ENCODE measurements at places on chromosomes 3 and 15.

DNA sequence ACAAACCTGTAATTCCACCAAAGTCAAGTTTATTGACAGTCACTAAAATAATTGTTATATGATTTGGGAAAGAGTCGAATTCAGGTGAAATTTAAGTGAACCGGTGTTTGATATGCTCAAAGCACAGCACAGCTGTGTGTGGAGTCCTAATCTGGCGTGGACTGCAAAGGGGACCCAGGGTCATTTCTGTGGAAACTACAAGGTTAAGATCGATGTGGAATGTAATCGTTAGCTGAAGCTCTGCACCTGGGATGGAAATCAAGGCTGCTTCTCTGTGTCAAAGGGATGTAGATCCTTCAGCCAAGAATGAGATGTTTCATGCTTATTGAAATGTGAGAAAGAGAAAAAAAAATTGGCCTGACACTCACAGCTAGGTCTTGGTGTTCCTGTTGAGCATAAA, 1.6 kb upstream of the ELP6 start:
- no peak for DNase-seq

- DNase-seq, result no peak
These were observed 98.6 kb upstream of the ABHD17C start for GRCh38 chr15:80596521-80596976.

- peak; percentile 66 for DNase-seq
These were observed 7.3 kb upstream of the NRROS start for GRCh38 chr3:196632046-196632751.

DNA sequence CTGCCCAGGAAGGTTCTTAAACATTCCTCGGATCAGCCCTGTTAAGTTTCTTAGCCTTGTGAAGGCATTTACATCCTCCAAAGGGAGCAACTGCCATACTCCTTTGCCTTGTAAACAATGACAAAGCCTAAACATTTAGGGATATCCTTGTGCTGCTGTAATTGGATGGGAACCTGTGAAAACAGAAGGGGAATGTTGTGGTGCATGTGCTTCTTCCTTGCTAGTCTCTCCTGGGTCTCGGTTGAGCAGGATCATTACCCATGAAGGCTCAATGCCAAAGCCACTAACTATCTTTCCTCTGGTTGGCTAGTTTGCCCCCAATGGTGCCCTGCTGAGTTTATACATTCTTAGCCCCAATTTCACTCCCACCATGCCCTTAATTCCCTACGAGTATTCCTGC, 17.3 kb downstream of the CHRNA3 start:
- DNase-seq, result no peak

- no peak for DNase-seq
These were observed 9.5 kb downstream of the CLDN18 start for GRCh38 chr3:138019281-138020069.

- DNase-seq, result no peak
These were observed 24.4 kb downstream of the MCCC1 start for GRCh38 chr3:183074881-183075280.

DNA sequence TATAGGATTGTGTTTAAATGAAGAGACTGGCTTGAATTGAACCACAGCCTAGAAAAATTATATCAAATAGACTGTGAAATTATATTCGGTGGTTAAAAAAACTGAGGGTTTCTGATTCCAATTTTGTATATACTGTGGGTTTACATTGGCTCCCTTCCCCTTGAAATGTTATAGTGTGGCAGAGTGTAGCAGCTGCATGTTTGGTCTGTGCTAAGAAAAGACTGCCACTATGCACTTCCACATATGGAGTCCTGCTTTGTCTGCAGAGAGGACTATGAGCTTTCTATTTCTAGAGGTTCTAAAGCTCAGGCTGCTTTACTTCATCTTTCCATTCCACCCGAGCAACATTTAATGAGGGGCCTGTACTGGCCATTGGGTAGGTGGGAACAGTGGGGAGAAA, 112.3 kb downstream of the P3H2 start:
- DNase-seq, result no peak

DNA sequence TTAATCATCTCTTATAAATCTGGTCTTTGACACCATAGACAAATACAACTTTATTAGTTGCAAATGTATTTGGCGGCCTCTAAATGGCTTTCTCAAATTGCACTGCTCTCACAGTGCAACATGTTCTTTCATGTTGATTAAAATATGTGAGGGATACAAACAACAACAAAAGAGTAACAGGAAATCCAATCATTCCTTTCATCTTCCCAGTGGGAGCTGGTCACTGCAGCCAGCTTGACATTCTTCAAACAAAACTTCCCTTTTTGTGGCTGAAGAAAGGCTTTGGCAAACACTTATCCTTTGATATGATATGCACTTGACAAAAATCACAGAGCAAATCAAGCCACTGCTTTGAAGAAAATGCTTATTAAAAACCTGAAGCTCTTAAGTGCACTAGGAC, 973.6 kb downstream of the EPHA3 start:
- DNase-seq, result no peak

DNA sequence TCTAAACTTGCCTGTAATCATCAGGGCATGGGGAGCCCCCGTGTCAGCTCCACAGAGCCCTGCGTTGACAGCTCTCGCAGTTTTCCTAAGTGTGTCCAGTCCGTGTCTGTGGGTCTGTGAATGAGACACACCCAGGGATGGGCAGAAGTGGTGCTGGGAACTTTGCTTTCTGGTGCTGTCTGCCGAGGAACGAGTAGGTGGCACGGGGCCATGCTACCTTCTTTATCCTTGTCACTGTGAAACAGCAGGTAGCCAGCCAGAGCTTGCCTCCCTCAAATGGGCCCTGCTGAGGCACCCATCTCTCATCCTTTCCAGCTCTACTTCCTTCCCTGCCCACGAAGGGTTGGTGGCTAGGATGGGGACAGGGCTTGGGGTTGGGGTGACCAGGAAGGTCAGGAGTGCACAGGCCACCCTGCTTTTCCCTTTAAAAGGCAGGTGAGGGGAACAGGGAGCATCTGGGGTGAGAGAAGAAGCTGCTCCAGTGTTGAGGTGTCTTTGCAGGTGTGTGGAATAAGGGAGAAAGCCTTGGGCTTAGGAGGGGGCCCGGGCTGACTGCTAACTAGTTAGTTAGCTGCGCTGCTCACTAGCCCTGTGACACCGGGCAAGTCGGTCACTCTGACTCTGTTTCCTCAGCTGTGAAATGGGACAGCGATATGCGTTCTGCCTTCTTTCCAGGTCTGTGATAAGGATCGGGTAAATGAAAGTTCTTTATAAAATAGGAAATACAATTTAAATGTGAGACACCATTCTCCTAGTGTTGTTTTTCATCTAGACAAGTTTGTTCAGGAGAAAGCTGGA, 27.9 kb downstream of the PDIA5 start:
- no peak for DNase-seq

GRCh38 chr3:172630316-172630715, 80.6 kb downstream of the NCEH1 start:
- DNase-seq, result no peak

- DNase-seq, result no peak
These were observed 59.6 kb downstream of the ATP10A start for GRCh38 chr15:25803541-25803940.
